Occipital lobe (tissue), 3 donors: ENCODE measurements at places on chromosomes 3 and 15.

DNA sequence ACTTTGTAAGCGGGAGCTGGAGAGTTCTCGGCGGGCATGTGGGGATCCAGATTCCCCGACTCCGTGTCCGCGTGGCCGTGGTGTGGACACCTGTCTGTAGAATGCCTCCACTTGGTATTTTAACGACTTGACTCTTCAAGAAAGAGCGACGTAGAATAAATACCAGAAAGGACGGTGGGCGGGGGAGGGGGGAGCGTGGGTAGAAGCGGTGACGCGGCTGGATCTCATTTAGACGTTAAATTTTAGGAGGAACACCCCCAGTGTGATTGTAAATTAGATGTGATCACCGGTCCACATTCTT lies 620 bp upstream of the PYGO1 start:
- DNase-seq: no peak

DNA sequence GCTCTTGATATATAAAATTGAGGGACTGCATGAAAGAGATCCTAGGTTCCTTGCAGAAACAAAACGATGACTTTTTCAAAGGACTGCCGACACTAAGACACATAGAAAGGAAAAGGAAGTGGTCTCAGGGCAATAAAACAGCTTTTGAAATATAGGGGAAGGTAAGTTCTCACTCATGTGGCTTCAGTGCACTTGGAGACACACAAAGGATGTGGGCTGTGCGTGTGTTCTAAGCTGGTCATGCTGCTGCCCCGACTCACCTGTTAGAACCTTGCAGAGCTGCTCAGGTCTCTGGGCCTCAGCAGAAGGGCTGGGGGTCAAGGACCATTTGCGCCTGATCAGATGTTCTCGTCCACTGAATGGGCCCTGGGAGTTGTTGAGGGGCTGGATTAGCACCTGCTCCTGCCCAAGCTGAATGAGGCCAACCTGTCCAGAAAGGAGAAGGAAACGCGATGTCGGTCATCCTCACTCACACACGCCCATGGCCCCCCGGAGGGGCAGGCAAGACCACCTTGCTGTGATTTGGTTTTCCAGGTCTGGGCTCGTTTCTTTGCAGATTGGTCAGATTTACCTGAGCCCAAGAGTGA lies 11.1 kb downstream of the ADAMTS17 start:
- DNase-seq: no peak

DNA sequence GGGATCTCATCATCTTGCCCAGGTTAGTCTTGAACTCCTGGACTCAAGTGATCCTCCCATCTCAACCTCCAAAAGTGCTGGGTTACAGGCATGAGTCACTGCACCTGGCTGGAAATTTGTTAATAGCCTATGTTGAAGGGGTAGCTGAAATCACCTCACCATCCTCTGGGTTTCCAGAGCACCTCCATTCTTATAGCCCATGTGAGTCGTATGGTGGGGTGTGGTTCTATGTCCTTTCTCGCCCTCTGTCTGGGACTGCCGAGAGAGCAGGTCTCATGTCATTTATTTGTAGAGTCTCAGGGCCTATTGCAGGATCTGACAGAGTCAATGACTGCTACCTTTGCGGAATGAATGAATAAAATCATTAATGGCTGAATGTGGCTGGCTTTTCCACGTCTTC lies 20.9 kb downstream of the CEMIP start:
- DNase-seq: no peak

DNA sequence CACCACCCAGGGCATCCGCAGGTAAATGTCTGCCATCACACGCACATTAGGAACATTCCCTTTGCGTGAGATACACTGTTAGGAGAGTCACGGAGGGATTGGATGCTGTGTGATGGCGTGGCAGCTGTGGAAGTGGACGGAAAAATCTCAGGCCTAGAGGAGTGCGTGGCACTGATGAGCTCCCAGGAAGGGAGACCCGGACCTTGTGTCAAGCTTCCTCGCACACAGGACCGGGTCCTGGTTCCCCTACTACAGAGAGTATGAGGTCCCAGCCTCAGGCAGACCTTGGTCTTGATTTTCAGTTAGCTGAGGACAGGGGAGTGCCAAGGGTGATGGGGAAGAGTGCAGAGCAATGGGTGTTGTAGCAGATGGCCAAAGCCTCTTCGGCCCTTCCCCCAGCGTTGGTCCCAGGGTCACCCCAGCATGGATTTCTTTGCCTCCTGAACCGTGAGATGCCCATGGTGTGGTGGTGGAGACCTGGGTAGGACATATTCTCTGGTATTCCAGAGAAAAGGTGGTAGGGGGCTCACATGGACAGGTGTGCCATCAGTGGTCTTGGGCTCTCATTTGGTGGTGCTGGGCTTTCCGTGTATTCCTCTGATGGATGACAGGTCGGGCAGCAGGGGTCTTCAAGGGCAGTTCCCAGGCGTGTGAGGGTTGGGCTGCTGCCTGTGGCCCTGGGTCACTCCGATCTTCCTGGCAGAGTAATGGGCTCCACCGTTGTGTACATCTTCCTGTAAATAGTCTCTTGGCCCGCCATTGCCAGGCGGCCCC lies 105.1 kb downstream of the SNRPN start:
- DNase-seq: no peak

- no peak for DNase-seq
Measured at GRCh38 chr3:77427528-77427927, 387.6 kb downstream of the ROBO2 start.

DNA sequence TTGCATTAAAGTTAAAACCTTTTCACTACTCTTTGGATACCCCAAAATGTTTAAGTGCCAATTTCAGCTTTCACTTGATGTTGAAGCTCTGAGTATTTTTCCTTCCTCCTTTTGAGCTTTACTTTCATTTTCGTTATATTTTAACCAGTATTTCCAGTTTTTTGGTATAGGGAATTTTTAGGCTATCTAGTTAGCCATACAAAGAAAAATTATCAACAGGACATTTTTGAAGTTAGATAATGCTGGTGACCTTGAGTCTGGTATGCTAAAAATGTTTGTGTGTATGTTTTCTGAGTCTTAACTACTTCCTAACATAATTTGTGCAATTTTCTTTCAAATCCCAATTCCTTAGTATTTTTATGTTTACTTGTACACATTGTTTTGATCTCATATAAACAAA lies 284.8 kb downstream of the OTOL1 start:
- no peak for DNase-seq

DNA sequence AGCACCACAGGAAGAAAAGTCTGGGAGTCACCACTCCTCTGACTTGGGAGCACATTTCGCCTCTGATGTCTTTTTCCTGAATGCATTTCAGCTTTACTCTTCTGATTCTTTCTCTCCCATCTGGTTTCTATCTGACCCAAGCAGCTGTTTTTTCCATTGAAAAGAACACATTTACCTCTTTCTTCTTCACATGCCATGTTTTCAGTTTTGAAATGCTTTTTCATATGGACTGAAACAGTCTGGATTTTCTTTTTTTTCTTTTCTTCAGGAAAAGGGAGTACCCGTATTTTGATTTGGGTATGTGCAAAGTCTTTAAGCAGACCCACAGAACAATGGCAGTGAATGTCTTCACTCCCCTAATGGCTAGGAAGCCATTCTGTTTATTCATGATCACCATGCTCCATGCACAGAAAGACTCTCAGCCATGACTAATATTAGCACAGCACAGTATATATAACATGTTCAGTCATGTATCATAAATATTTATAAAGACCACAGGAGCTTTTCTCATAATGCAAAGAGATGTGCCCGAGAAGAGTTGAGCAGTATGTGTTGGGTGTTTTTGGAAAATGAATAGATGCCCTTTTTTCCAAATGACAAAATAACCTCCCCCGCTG lies 82.7 kb upstream of the LRIG1 start:
- DNase-seq: no peak

DNA sequence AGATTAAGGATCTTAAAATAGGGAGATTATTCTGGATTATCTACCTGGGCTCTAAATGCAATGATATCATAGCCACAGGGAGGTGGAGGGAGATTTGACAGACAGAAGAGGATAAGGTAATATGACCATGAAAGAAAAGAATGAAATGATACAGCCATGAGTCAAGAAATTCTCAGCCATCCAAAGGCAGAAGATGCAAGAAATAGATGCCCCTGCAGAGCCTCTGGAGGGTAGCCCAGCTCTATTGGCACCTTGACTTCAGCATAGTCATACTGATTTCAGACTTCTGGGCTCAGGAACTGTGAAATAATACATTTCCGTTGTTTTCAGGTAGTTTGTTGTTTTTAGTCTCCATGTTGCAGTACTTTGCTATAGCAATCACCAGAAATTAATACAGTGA lies 31.9 kb upstream of the FOXB1 start:
- no peak for DNase-seq

DNA sequence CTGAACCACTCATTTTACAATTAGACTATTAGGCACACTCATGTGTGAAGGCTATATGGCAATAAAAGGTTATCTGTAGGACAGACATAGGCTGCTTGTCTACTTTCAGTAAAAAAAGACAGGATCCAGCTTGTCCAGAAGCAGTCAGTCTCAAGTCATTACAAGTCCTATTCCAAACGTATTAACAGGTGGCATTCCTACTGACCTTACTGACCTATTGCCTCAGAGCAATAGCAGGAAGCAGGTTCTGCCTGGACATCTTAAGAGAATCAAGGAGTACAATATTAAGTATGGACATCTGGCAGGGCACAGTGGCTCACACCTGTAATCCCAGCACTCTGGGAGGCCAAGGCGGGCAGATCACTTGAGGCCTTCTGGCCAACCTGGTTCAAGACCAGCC lies 7.0 kb downstream of the CMTM6 start:
- no peak for DNase-seq

DNA sequence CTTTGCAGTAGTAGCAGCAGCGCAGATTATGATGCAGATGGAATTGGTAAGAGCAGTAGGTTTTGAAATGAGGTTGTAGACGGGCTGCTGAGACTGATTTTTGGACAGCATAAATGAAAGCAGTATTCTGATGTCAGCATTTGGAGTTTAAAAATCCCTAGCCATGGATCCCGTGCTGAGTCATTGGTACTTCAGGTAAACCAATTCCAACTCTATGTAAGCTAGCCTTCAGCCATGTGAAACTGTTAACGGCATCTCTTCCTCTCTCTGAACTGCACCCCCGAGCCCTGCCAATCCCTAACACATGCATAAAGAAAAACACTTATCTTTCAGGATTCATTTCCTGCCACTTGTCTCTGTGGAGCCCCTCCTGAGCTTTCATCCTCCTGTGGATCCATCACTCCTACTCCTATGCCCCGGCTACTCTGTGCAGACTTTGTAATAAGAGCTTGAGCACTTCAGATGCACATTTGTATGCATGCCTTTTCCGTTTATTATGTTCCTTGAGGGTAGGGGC lies 119.0 kb downstream of the AKAP13 start:
- no peak for DNase-seq
